ENCODE measurements at places on chromosomes 6 and 20.

- DNase-seq: no peak
These were observed 182.6 kb upstream of the NOX3 start for GRCh38 chr6:155638200-155638599.

- DNase-seq: no peak
These were observed 241.4 kb downstream of the EPHA7 start for GRCh38 chr6:93177918-93178317.

DNA sequence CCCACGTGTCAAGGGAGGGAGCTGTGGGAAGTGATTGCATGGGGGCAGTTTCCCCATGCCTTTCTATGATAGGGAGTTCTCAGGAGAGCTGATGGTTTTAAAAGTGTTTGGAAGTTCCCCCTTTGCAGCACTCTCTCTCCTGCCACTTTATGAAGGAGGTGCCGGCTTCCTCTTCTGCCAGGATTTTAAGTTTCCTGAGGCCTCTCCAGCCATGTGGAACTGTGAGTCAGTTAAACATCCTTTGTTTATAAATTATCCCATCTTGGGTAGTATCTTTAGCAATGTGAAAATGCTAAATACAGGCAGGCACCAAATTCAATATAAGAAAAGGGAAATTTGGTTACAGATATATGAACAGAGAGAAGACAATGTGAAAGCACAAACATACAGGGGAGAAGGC lies 96.4 kb upstream of the EPHA7 start:
- no peak for DNase-seq

DNA sequence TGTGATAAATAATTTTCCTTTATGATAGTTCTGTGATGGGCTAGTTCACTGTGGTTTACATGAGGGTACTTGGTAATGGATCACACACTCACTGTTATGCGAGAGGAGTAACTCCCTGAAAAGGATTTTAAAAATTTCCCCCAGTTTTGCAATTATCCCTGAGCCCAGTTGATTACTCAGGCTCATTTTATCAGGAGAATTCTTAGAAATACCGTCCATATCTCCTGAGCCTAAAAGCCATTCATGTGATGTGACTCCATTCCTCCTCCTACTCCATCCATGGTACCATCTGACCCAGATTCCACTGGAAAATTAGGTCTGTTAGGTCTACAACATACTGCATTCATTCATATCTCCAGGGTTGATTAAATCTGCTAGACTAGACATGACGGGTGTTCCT lies 16.4 kb upstream of the IBTK start:
- no peak for DNase-seq

DNA sequence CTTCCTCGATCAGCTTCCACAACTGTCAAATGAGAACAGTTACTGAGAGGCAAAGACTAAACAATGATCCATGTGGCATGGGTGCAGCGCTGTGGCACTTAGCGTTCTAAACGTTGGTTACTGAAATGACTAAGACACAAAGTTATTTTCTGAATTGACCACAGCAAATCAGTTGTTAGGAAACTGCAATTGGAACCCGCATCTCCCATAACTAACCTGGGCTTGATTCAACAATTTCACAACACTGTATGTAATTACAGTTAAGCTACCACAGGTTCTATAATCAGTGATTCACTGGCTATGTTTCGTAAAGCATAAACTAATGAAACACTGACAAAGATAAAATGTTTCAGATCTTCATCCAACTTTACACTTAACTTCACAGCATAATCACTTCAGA lies 12.5 kb downstream of the WDR27 start:
- no peak for DNase-seq

DNA sequence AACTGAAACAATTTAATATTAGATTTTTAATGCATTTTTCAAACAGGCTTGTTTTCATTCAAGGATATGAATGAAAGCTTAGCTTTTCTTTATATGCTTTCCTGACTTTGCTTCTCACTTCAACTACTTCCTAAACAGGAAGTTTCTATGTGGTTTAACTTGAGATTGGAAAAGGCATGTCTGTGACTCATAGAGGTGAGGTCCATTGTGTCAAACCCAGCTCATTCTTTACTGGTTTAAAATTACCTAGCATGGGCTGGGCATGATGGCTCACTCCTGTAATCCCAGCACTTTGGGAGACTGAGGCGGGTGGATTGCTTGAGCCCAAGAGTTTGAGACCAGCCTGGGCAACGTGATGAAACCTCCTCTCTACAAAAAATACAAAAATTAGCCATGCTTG lies 34.4 kb downstream of the EFHC1 start:
- DNase-seq: no peak

DNA sequence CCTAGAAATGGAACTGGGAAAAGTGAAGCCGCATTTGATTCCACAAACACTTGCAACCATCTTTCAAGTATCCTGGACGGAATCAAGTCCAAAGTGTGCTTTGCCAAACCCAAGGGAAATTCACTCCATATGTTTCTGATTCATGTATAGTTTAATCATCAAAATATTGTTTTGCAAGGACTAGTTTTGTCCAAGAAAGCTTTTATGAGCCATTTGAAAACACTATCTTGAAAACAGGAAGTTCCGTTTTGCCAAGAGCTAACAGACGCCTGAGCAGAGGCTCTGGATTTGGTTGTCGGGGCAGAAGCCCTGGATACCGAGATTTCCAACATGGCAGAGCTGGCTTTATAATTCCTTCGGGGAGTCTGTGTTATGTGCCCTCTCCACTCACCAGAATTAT lies 251.1 kb downstream of the PHACTR1 start:
- DNase-seq: no peak

DNA sequence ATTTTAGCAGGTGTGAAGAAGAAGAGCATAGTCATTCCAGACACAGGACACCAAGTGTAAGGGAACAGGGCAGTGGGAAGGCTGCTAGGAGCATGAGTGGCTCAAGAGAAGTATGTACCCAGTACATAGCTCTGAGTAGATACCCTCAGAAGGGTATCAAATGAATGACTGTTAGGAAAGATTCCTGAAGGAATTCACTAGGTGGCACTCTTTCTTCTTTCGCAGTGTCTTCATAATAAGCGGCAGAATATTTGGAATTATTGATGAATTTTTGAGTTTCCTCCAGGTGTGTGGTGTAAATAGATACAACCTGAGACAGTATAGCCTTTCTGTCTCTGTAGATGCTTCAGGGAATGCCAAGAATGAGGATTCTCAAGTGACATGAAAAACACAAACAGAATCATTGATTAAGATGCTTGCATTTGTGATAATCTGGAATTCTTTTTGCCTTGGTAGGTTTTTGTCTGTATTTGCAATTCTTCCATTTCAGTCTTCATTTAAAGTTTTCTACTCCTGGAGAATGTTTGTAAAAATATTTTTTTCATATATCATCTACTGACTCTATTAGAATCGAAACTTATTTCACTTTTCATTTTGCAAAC lies 264.3 kb upstream of the RIMS1 start:
- DNase-seq: no peak

DNA sequence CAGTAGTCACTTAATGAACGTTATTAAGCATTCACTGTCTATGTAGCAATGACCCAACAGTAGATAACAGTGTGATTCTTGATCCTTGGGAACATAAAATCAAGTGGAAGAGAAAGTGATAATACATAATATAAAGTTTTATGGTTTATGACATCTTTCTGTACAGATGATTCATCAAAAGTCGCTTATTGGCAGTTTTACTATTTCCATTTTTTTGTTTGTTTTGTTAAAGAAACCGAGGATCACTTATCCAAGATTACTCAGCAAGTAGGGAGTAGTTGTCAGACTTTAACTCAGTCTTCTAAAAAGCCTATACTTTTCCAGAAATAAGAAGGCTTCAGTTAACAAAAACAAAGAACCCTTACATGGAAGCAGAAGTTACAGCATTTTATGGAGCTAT lies 260.8 kb downstream of the ZFAND3 start:
- DNase-seq: no peak

DNA sequence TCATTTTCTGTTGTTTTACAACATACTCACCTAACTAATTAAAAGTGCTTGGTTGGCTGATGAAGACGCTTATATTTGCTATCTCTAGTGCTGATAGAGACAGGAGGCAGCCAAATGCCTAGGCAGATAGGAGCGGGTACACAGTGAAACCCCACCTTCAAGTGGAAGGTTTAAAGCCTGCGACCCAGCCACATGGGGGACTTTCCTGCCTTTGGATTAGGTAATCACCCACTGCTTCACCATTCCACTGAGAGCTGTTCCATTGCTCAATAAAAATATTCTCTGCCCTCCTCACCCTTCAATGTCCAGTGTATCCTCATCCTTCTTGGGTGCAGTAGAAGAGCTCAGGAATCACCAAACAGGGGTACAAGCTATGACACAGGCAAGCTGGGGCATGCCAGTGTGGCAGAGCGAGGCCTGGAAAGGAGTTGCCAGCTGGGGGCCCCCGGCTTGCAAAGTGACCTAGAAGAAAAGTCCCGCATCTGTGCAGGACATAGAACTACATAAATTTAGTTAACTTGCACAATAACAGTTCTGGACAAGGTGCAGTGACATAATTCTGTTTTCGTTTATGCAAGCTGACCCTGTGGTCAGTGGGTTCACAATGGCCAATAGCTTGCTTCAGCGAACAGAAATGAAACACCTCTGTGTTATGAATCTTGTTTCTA lies 112.0 kb upstream of the MLIP start:
- DNase-seq: no peak

DNA sequence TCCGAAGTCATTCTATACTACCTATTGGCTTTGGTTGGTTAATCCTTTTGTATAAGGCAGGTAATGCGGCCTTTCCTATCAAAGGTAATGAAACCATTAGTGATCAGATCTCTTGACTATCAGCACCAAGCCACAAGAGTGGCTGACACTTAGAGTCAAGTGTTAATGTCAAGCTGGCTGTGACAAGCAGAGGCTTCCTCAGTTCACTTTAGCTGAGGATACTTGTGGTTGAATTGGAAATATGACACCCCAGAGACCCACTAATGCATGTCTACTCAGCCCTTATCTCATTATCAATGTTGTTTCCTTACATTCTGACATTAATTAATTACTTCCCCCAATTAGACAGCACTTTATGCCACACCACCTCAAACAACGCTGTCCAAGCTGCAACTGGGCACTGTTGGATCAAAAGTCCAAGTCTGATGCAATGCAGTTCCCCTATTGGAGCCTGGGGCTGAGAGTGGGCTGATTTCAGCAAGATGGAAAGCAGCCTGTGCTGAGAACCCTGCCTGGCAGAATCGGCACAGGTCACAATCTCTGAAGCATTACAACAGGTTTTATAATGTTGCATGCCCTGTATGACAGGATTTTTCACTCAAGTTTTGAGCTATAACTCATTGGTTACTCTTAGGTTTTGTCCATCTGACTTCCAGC lies 273.5 kb downstream of the COL12A1 start:
- DNase-seq: no peak

GRCh38 chr6:133749427-133749826 lies 139.5 kb upstream of the TCF21 start:
- no peak for DNase-seq

DNA sequence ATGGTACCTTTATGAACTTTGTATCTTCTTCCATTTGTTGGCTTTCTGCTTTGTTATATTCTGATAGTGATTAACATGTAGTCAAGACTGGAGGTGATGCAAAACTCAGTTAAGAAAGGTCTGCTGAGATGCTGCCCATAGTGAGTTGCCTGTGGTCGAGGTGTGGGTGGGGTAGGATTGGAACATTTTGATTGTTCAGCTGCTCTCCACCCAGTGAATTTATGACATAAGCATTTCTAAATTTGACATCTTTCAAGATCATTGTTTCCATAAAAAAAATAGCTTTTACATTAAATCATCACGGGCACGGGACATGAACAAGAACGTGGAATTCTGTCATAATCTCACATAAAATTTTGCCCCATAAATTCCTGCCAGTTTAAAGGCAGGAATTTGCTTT lies 146.6 kb upstream of the POU3F2 start:
- DNase-seq: no peak

DNA sequence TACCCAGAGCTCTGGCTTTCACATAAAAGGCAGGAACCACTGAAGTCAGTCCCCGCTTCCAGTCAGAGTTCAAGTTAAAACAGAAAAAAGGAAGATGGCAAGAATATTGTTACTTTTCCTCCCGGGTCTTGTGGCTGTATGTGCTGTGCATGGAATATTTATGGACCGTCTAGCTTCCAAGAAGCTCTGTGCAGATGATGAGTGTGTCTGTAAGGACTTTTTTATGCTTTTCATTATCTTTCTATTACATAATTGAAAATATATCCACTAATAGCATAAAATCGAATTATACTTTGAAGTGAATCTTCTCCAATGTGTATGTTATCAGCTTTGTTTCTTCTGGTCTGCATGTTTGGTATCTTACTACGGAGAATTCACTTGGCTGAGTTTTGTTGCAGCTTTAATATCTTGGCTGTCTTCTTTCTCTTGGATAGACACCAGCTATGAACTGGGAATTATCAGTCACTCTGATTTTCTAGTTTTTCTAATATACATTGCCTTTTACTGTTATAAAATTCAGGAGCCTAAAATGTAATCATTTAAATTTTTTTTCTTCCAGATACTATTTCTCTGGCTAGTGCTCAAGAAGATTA lies at the start of gene OTOR:
Gene OTOR, plus strand, starts transcription at position 51 of the 593 bp plus-strand sequence. Its CDS starts 44 bp downstream, at position 95.
- no peak for DNase-seq

DNA sequence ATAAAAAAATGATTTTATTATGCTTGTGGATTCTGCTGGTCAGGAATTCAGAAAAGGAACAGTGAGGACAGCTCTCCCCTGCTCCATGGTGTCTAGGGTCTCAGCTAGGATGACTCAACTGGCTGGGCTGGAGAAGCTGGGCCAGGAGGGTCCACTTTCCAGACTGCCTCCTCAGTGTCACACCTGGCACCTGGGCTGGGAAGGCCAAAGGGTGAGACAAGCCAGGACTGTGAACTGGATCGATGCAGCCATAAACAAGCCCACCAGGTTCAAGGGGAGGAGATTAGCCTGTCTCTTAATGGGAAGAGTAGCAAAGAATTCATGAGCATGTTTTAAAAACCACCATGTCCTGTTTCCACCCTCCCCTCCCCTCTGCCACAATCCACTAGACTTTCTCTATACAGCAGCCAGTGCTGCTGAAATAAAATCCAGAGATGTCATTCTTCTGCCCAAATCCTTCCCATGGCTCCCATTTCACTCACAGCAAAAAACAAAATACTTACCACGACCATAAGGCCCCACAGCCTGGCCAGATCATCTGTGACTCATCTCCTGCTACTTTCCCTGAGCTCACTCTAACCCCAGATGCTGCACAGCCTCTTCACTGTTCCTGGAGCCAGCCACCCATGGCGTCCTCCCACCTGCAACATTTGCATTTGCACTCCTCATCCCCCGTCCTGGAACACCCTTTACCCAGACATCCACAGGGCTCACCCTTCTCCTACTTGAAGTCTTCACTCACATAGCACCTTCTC lies 13.8 kb downstream of the SPTLC3 start:
- DNase-seq: no peak

GRCh38 chr6:165668951-165669350 lies 5.9 kb upstream of the PDE10A start:
- DNase-seq: no peak

GRCh38 chr6:43060034-43060754 lies 763 bp downstream of the KLC4 start:
- no peak for DNase-seq
